ENCODE measurements at places on chromosomes 6 and 20. TPM values are rescaled to one million over a fixed set of nuclear protein-coding genes. Genes with fewer than 3 reads are reported as not detected.

GRCh38 chr6:156395276-156395675 lies 381.9 kb upstream of the ARID1B start:
- H3K36me3 ChIP-seq = no peaks in the 10 kb centered on the region
- peak overlapping the region; percentile 30 for H3K4me3 ChIP-seq
- no peaks in the 10 kb centered on the region for H3K27me3 ChIP-seq
- H3K4me1 ChIP-seq = peaks cover 70% of the 10 kb centered on the region
- no peak overlapping the region for H3K27ac ChIP-seq

DNA sequence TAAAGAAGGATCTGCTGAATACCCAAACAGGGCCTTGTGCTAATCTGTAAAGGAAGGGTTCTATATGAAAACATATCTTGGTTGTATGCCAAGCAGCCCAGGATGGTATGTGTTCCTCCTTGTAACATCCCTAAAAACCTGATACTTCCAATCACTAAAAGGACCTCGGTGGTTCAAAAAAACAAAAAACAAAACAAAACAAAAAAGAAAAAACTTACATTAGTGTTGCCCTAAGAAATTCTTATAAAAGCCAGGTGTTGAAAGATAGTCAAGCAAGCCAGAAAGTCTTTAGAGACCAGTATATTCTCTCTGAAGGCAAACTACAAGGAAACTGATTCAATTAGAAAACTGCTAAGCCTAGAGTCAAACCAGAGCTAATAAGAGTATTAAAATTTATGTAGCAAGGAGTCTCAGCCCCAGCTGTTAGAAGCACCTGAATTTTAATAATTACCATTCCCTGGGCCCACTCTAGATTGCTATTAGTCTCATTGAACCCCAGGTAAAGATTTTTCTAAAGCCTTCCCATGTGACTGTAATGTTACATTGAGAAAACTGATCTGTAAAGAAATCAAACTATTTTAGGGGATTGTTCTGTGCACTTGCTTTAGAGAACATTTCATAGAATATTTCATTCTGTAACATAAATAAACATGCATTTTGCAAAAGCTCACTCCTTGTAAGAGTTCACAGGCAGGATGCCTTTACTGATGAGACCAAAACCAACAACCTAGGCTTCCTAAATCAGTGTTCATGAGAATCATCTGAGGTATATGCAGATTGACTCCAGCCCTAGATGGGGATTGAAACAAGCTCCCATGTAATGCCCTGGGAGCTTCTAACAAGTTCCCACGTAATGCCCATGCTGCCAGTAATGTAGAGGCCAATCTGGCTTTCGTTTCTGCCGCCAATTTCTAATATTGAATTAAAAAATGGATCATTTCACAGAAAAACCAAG lies 95.2 kb upstream of the BTN3A2 start:
- no peaks in the 10 kb centered on the region for H3K36me3 ChIP-seq
- H3K27me3 ChIP-seq = no peaks in the 10 kb centered on the region
- peaks cover 20% of the 10 kb centered on the region for H3K4me1 ChIP-seq

The CTCFL gene
- total RNA-seq = not detected

DNA sequence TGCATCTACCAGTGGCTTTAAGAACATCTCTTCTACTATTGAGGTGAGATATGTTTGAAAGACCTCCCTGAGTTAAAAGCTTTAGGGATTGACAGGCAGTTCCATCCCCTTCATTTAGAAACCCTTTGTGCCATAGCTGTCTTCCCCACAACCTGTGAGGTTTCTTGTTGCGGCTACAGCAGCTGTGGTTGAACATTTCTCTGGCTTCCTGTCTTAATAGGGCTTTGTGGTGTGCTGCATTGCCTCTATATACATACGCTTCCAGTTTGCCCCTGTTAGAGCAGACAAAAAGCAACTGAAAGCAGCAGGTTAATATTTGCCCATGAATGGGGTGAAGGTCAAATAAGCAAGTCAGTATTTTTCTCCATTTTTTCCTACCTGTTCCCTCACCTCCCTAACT lies 210.2 kb downstream of the TMEM200A start:
- H3K27me3 ChIP-seq = no peaks in the 10 kb centered on the region
- peak overlapping the region; percentile 26 for H3K4me3 ChIP-seq
- H3K4me1 ChIP-seq = peaks cover 48% of the 10 kb centered on the region
- H3K27ac ChIP-seq = no peak overlapping the region
- H3K36me3 ChIP-seq = no peaks in the 10 kb centered on the region
